ENCODE measurements at places on chromosomes 4 and X.

DNA sequence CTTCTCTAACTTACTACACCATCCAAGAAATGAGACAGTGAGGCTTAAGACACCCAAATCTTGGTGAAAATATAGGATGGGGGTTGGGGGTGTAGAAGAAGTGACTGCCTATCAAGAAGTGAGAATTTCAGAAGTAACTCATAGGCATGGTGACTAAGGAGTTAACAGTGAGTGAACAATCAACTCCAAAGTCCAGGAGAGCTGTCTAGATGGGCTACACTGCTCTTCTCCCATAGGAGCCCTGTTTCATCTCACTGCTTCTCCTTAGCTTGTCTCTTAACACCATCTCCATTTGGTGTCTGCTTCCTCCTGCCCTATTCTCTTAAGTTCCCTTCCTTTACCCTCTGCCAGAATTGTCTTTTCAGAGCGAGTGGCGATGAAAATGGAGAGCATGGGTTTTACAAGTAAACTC is 22.7 kb downstream of the FABP2 start:
- DNase-seq, result peak; percentile 23

GRCh38 chr4:61773655-61774245 is 573.6 kb downstream of the ADGRL3 start:
- no peak for DNase-seq

DNA sequence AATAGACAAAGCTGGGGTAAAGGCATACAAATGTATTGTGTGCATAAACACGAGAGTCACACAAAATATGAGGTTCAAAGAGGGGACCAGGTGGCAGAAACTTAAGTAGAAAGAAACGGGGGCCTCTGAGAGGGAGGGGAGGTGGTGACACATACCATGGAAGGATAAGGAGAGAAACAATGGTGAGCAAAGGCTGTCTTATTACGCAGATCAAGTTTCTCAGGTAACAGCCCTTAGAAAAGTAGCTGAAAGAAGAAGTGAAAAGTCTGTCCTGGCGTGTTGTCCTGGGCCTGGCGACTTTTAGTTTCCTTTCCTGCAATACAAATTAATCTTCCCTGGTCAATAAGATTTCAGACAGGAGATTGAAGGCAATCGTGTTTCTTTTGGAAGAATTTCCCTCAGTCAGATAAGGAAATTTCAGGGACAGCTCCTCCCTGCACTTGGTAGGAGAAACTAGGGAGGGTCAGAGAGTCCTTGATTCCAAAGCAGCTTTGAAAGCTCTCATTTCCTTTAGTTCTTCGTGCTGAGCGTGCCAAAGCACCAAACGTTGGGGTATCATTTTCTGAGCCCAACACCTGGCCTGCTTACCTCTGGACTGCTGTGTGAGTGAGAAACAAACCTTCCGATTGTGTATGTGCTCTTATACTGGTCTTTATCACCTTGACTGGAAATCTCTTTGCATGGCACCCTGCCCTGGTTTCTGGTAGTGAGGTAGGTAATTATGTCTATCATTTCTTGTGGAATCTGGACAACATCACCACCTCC is 676.7 kb upstream of the LCORL start:
- DNase-seq, result no peak

- peak; percentile 59 for DNase-seq
These were observed 167.3 kb downstream of the SLIT2 start for GRCh38 chr4:20418861-20419451.
